A549 treated with Hydrocortisone at 1 μM for 4 hours (cell line): ENCODE measurements at places on chromosomes 7 and 10. TPM values are rescaled to one million over a fixed set of nuclear protein-coding genes. Genes with fewer than 3 reads are reported as not detected.

ZNF804B gene
- not detected in 5 replicates for total RNA-seq

CC2D2B gene
- total RNA-seq, result 0.21 to 0.28 TPM in 2 of 5 replicates, not detected in the others

FGFBP3 gene
- total RNA-seq, result 2.1 to 2.6 TPM (median 2.5 TPM) in 5 replicates

GSTO2 gene
- total RNA-seq, result 1.7 to 2.4 TPM (median 1.9 TPM) in 5 replicates

BLNK gene
- total RNA-seq, result not detected in 5 replicates

TSPAN13 gene
- 15.6 to 19.3 TPM (median 16.3 TPM) in 5 replicates for total RNA-seq

FBXO24 gene
- total RNA-seq, result 0.07 to 0.35 TPM (median 0.28 TPM) in 5 replicates

EGR2 gene
- total RNA-seq, result 0.21 to 0.52 TPM (median 0.28 TPM) in 5 replicates

CYP26C1 gene
- total RNA-seq, result not detected in 5 replicates

RBM20 gene
- total RNA-seq, result 2.6 to 4.3 TPM (median 3.1 TPM) in 5 replicates

WEE2 gene
- not detected in 5 replicates for total RNA-seq

KIAA1217 gene
- 1.1 to 1.7 TPM (median 1.4 TPM) in 5 replicates for total RNA-seq

ACSM6 gene
- not detected in 5 replicates for total RNA-seq

NOS3 gene
- 0.33 to 0.51 TPM (median 0.38 TPM) in 5 replicates for total RNA-seq

PLXNA4 gene
- total RNA-seq, result 0.41 to 1.3 TPM (median 0.77 TPM) in 5 replicates

NKX1-2 gene
- total RNA-seq, result 0.03 TPM in 4 of 5 replicates, not detected in the other

MDFIC gene
- total RNA-seq, result 14.9 to 23.1 TPM (median 18.5 TPM) in 5 replicates

HOXA13 gene
- 2.0 to 2.7 TPM (median 2.2 TPM) in 5 replicates for total RNA-seq

TRPV5 gene
- total RNA-seq, result not detected in 5 replicates

UFSP1 gene
- total RNA-seq, result 3.7 to 6.3 TPM (median 6.0 TPM) in 5 replicates

OR2A12 gene
- not detected in 5 replicates for total RNA-seq

SH3PXD2A gene
- 0.78 to 1.1 TPM (median 1.1 TPM) in 5 replicates for total RNA-seq

OR2A7 gene
- total RNA-seq, result not detected in 5 replicates

OGDH gene
- 26.4 to 36.1 TPM (median 29.9 TPM) in 5 replicates for total RNA-seq

PRR15 gene
- 4.0 to 5.6 TPM (median 4.9 TPM) in 5 replicates for total RNA-seq

LOXL4 gene
- 1.1 to 1.5 TPM (median 1.5 TPM) in 5 replicates for total RNA-seq

GRID2IP gene
- 0.02 TPM in 1 of 5 replicates, not detected in the others for total RNA-seq

AS3MT gene
- total RNA-seq, result 3.0 to 4.3 TPM (median 3.9 TPM) in 5 replicates

FAM25C gene
- 0.59 to 2.9 TPM (median 0.93 TPM) in 4 of 5 replicates, not detected in the other for total RNA-seq

STAG3 gene
- 0.07 to 0.52 TPM (median 0.15 TPM) in 5 replicates for total RNA-seq

SSMEM1 gene
- not detected in 5 replicates for total RNA-seq

TEX36 gene
- total RNA-seq, result not detected in 5 replicates

TPK1 gene
- 2.3 to 3.6 TPM (median 3.1 TPM) in 5 replicates for total RNA-seq

LRRC18 gene
- total RNA-seq, result not detected in 5 replicates

GJC3 gene
- 0.16 TPM in 1 of 5 replicates, not detected in the others for total RNA-seq

VSTM4 gene
- 0.24 to 0.44 TPM (median 0.28 TPM) in 5 replicates for total RNA-seq

TPST1 gene
- total RNA-seq, result 5.6 to 8.8 TPM (median 8.0 TPM) in 5 replicates

SLC13A1 gene
- not detected in 5 replicates for total RNA-seq

WNT2 gene
- 0.02 TPM in 1 of 5 replicates, not detected in the others for total RNA-seq

DPY19L1 gene
- total RNA-seq, result 35.5 to 47.0 TPM (median 41.8 TPM) in 5 replicates

PRLHR gene
- total RNA-seq, result not detected in 5 replicates

GIMAP4 gene
- total RNA-seq, result not detected in 5 replicates

GATA3 gene
- 4.0 to 5.2 TPM (median 4.9 TPM) in 5 replicates for total RNA-seq
